Spinal cord (tissue), 10 donors: ENCODE measurements at places on chromosomes 6 and 20. TPM values are rescaled to one million over a fixed set of nuclear protein-coding genes. Genes with fewer than 3 reads are reported as not detected.

DNA sequence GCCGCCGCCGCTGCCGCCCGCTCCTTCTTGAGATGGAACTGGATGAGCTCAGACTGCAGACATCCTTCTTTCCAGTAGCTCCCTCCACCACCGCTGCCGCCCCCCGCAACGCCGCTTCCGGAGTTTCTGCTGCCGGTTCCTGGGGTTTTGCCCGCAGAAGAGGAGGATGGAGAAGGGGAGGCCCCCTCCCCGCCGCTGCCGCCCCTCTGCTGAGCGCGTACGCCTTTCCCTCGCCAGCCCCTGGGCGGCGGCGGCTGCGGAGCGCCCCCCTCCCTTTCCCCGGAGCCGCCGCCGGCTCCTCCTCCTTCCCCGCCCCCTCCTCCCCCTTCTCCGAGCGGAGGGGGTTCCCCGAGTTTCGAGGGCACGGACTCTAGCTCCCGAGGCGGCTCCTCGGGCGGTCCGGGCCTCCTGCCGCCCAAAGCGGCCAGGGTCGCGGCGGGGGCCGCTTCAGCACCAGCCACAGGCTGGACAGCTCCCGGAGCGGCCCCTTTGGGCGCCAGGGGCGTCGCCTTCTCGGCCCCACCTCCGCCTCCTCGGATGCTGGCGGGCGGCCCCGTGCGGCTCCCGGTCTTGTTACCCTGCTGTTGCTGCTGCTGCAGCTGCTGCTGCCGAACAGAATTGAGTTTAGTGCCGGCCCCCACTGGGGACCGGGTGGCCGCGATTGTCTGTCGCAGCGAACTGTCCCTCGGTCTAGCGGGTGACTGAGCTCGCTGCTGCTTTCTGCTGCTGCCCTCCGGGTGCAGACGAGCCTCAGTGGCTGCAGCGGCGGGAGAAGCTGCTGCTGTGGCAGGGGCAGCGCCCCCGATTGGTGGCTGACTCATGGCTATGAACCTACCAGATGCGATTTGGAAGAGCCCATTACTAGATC is 3.1 kb downstream of the MTCL3 start:
- peak; percentile 73 for DNase-seq
- H3K4me3 ChIP-seq: peak overlapping the region; percentile 75
- peaks cover 2% of the 10 kb centered on the region for H3K27me3 ChIP-seq
- H3K27ac ChIP-seq: peak overlapping the region; percentile 91
- peaks cover 4% of the 10 kb centered on the region for H3K36me3 ChIP-seq

GRCh38 chr6:135183532-135184440 is 2.7 kb downstream of the MYB start:
- H3K4me1 ChIP-seq: peaks cover 28% of the 10 kb centered on the region
- H3K27me3 ChIP-seq: peaks cover 25% of the 10 kb centered on the region
- DNase-seq: no peak
- peak overlapping the region; percentile 37 for H3K4me3 ChIP-seq
- H3K36me3 ChIP-seq: no peaks in the 10 kb centered on the region
- no peak overlapping the region for H3K27ac ChIP-seq

GRCh38 chr6:83169106-83169505 is 24.0 kb downstream of the PGM3 start:
- peaks cover 29% of the 10 kb centered on the region for H3K36me3 ChIP-seq
- no peaks in the 10 kb centered on the region for H3K4me1 ChIP-seq
- H3K27ac ChIP-seq: no peak overlapping the region
- no peaks in the 10 kb centered on the region for H3K27me3 ChIP-seq
- DNase-seq: no peak

TEAD3 gene
- total RNA-seq: 1.8 TPM

ERVFRD-1 gene
- total RNA-seq: 0.06 TPM

WRNIP1 gene
- total RNA-seq: 35.9 TPM

PRL gene
- total RNA-seq: not detected
